ENCODE measurements at places on chromosomes 5 and 9.

DNA sequence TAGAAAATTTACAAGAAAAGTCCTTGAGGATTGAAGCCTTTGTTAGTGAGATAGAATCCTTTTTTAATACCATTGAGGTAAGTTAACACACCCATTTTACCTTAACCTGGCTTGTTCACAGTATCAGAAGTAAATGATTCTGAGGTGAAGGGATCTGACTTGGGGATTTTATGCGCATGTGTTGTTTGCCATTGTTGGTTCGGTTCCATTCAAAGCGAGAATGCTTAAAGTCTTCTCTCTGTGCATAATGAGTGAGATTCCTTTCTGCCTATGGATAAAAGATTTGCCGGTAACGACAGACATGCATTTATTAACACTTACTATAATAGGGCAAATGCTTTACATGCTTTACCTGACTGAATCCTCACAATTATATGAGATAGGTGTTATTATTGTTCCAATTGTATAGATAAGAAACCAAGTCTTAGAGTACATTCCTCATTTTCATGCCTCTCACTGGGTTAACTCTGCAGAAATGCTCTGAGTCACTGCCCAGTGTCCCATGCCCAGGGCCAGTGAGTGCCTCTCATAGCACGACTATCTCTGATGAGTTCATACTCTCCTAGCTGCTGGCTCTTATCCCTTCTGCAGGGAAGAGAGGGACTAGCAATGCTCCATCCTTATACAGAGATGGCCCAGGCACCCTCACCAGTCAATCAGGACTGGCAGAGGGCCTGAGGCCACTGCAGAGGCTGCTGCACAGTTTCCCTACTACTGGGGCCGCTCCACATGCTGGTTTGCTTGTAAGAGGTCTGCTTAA is 54.4 kb downstream of the CMYA5 start:
- no peak for DNase-seq

DNA sequence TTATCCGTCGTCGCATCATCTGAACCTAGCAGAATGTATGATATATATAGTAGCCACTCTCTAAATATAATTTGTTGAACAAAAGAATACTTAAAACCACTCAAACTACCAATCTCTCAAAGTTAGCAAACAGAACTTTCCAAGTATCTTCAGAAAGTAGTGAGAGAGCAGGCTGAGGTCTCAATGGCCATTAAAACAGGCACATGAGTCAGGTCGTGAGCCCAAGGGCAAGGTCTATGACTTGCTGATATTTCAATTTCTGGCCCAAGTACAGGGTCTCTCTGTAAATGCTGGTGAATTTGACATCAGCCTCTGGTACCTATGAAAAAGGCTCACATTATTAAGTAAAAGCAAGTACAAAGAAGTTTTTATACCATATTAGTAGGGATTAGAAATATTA is 95.1 kb downstream of the GPR21 start:
- DNase-seq, result no peak

DNA sequence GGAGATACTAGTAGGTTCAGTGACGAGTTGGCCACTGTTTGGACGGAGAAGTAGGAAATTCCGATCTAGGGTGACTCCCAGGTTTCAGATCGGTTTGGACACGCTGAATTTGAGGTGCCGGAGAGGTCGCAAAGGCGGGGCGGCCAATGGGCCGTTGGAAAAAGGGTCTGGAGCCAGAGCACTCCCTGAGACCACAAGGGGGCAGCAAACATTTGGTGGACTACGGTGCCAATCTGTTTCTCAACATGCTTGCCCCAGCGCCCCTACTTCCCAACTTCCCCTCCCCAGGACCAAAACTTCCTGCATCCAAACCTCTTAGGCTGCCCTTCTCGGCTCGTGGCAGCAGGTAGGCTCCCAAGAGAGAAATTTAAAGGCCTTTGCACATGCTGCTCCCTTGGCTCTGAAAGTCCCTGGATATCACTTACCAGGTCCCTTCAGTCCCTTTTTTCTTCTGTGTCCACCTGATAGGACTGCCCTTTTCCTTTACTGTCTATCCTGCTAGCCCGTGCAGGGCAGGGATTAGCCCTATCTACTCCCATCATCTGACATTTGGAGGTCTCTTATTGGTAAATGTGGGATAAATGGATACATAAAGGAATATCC is 992 bp upstream of the RPP25L start:
- DNase-seq, result peak; percentile 55

- DNase-seq, result no peak
These were observed 455 bp upstream of the FER start for GRCh38 chr5:108747111-108747773.

DNA sequence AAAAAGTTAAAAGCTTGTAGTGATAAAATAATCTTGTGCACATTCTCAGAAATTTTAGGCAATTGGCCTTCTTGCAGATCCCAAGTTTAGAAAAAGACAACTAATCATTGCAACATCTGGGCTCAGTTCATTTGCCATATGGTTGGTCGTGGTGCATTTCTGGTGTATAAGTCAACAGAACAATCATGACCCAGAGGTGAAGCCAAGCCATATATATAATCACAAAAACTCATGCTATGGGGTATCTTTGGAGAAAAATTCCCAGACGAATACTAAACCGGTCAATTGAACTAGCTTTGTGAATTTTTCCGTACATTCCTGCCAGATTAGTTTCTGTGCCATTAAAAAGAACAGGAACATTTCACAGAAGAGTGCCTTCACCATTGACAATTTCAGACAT is 50.3 kb downstream of the FYB1 start:
- DNase-seq, result no peak

- DNase-seq, result no peak
These were observed 8.8 kb upstream of the SCGB3A1 start for GRCh38 chr5:180599981-180600553.

GRCh38 chr9:131233556-131233955 is 42.8 kb downstream of the FAM78A start:
- DNase-seq, result no peak

GRCh38 chr5:66661149-66661548 is 65.0 kb downstream of the MAST4 start:
- DNase-seq, result no peak

DNA sequence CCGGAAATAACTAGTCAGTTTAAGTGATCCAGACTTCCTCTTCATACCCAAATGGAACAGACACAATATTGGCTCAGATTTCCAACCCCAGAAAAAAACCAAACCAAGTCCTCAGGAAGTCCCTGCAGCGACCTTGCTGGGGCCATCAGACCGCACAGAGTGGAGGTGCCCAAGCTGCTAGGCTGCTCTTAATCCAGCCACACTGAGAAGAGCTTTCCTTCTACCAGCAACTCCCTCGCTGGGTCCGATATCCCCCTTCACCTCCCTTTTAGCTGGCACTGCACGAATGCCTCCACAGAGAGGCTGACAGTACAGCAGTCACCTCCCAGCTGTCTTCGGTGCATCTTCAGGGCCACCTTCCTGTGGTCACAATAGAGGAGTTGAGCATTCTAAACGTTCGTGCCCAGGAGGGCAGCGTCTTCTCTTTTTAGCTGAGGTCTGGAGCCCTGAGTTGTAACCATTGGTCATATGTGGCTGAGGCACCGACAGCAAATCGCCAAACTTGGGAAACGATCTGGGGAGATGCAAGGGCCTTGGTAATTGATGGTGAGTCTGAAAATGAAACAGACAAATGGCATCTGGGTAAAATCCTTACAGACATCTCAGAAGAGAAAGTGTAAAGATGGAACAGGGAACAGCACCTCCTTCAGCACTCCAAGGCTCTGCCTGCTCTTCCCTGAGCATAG is 5.7 kb downstream of the NAIF1 start:
- no peak for DNase-seq

DNA sequence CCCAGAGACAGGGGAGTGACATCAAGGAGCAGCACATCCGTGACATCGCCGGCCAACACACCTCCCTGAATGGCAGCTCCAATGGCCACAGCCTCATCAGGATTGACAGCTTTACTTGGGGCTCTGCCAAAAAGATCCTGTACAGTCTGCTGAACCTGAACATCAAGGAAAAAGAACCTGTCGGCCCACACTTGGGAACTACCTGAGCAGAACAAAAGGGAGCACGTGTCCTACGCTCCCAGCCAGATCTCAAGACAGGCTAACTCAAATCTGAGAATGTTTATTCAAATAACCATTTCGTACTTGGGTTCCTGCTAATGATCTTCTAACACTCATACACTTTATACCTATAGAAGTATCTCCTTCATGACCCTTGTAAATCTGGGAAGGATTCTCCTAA is 15.3 kb downstream of the HSPA9 start:
- no peak for DNase-seq

- no peak for DNase-seq
These were observed 3.1 kb downstream of the ANXA2R start for GRCh38 chr5:43036856-43037635.

- no peak for DNase-seq
These were observed 25.2 kb downstream of the OCLN start for GRCh38 chr5:69517763-69518212.

- DNase-seq, result no peak
These were observed 901 bp upstream of the SLC12A7 start for GRCh38 chr5:1112596-1113331.
